Activated T-helper 1 cell treated with anti-CD3 and anti-CD28 coated beads, Interleukin-2, amount 50 U/mL, for 16 hours (primary cell): ENCODE measurements at places on chromosomes 1 and 21.

- no peak for DNase-seq
Observed at GRCh38 chr1:239858057-239858456, 233.6 kb upstream of the FMN2 start.

DNA sequence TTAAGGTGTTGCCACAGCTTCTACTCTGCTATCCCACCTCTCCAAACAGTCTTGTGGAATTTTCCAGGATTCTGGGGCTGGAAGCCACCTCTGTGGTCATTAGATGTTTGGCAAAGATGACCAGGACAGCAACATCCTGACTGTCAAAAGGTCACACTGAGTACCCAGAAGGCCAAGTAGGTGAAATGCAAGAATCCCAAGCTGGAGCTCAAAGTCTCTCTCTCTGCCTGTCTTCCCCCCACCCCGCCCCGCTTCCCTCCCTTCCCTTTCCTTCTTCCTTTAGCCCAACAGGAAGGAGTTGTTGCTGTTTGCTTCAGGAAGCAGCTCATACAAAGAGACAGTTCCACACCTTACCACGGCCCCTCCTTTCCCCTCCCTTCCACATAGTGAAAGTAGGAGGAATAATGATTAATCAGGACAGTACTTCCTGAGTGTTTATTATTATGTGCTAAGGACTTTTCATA lies 75.6 kb upstream of the SLC2A1 start:
- DNase-seq = no peak

DNA sequence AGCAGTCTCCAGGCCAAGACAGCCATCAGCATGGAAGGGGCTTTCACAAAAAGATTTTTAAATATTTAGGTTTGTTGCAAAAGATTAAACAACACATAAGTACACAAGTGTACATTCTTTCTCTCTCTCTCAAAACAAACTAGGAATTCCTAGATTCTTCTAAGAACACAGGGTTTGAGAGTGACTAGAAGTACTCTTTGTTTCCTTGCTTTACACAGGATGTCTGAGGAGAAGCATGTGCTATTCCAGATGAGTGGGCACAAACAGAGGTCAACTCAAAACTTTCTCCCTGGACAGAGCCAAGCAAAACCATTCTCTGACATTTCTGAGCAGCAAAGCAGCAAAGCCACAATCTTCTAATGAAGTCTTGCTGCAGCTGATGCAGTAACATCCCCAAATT lies 210.6 kb upstream of the HOOK1 start:
- no peak for DNase-seq

- DNase-seq = no peak
Observed at GRCh38 chr1:48470950-48471690, 884 bp downstream of the SPATA6 start.

DNA sequence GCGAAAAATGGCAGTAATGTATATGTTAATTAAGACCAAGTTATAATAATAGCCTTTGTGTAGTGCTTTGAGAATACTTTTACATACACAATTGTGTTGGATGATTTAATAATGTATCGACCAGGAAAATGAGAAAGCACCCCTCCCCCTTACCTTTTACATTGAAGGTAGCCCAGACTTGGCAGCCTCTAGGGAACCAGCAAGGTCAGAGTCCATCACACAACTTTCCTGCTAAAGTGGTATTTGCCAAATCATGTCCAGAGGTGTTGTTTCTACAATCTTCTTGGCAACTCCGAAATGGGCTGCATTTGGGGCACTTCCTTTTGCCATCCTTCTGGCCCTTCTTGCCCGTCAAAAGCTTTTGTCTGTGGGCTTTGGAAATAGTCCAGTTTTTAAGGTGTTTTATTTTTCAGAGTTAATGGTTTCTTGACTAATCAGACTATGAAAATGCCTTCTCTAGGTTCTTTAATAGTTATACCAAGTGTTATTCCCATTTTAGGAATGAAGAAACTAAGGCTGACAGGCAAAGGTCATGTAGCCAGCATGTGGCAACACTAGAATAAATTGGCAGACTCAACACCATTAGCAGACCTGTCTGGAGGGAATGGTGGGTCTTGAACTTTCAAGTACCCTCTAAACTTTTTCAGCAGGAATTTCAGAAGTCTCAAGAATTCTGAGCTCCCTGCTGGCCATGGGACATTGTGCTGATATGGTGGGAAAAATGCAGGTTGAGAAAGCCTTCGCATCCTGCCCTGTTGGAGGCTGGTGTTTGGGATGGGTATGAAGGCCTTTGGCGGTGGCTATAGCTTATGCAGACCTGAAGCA lies 6.8 kb downstream of the ATP1A1 start:
- no peak for DNase-seq

- DNase-seq = no peak
Observed at GRCh38 chr1:204495078-204495753, 611 bp upstream of the PIK3C2B start.
